ENCODE measurements at places on chromosomes 2 and 18. TPM values are rescaled to one million over a fixed set of nuclear protein-coding genes. Genes with fewer than 3 reads are reported as not detected.

SNTG2 gene
- total RNA-seq: 1.9 TPM

- no peak for DNase-seq
Observed at GRCh38 chr2:215968499-215968898, 44.9 kb downstream of the MREG start.

- no peak for DNase-seq
Observed at GRCh38 chr18:31267823-31268481, 50.0 kb upstream of the DSG1 start.

DNA sequence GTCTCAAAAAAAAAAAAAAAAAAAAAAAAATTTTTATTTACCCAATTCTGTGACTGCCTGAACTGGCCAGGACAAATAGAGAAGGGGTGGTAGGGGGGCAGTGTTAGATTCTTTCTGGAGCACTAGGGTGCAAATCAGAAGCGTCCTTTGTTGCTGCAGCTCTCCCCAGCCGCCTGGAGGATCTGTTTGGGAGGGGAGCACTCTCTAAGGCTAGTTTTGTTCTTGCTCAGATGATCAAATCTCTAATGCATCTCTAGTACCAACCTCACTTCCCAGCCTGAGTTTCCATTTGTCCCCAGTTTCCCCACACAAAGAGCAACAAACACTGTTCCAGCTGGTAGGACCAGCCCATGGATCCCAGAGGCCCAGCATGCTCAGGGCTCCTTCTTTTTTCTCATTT lies 83.0 kb downstream of the GBX2 start:
- DNase-seq: no peak

CHN1 gene
- 23.9 TPM for total RNA-seq

DOK6 gene
- 3.1 TPM for total RNA-seq

DNA sequence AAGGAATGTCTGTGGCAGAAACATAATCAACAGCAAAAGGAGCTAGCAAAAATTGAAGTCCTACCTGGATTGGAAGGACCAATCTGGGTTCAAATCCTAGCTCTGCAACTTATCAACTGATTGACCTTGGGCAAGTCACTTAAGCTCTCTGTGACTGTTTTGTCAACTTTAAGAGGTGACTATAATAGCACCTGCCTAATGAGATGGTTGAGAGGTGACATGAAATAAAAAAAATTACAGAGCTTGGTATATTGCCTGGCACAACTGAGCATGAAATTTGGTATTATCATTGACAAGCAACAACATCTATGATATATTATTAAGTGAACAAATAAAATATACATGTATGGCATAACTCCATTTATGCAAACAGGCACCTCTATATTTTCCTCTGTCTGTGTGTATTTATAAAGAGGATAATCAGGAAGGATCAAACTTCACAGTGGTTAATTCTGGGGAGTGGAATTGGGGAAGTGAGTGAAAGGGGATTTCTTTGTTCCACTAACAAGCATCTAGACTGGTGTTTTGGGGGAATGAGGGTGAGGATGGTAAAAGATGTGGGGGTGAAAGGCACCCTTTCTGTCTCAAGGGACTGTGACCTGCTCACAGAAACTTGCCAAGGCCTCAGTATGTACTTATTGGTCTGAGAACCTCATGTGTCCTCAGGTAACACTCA lies 132.8 kb upstream of the SERTAD2 start:
- no peak for DNase-seq

DNA sequence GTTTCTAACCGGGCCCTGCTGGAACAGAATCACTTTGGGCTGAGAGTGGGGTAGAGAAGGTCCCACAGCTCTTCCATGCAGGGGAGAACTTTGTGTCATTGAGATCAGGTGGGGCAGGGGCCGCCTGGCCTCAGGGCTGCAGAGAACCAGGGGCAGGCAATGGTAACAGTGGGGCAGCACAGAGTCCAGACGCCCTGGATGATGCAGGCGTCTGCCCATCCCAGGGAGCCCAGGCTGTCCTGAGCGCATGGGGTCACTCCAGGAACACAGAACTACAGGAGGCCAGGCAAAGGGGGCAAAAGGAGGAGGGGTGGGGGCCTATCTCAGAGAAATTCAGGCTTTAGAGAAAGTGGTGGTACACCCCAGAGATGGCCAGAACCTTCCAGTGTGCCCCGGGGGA lies 121.3 kb downstream of the NDUFA10 start:
- no peak for DNase-seq
